ENCODE measurements at places on chromosomes 7 and 10.

DNA sequence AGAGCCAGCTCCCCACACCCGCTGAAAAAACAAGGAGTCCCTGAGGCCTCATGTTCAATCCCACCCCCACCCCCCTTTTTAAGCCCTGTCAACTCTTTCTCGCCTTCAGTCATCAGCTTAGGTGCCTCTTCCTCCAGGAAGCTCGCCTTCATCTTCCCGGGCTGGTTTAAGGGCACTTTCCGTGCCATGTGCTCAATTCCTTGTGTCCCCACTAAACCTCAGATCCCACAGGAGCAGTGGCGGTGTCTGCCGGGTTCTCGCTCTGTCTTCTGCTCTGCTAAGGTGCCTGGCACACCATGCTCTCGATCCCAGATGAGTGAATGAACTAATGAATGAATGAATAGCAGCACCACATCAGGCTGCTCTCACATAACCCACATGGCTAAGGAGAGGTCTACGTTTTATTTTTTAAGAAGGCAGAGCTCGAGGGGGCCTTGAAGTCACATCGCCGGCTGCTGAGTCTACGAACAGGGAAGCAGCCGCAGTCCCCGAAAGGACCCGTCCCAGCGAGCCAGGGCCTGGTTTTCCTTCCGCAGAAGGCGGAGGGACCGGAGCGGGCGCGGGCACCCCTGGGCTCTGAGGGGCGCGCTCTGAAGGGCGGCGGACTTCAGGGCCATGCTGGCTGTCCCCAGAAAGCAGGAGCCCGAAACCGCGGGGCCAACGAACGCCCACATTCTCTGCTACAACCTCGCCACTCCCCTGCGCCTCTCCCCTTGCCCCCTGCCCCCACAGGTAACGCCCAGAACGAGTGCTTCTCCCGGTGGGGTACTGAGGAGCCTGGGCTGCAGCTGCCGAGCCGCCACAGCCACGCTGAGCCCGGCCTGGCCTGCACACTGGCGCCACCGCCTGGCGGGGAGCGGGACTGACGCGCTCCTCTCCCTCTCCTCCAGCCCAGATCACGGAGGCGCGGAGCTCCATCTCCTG lies 73.4 kb upstream of the KCNMA1 start:
- DNase-seq = peak; percentile 29

- no peak for DNase-seq
These were observed 53.5 kb downstream of the JMJD1C start for GRCh38 chr10:63412304-63412703.

DNA sequence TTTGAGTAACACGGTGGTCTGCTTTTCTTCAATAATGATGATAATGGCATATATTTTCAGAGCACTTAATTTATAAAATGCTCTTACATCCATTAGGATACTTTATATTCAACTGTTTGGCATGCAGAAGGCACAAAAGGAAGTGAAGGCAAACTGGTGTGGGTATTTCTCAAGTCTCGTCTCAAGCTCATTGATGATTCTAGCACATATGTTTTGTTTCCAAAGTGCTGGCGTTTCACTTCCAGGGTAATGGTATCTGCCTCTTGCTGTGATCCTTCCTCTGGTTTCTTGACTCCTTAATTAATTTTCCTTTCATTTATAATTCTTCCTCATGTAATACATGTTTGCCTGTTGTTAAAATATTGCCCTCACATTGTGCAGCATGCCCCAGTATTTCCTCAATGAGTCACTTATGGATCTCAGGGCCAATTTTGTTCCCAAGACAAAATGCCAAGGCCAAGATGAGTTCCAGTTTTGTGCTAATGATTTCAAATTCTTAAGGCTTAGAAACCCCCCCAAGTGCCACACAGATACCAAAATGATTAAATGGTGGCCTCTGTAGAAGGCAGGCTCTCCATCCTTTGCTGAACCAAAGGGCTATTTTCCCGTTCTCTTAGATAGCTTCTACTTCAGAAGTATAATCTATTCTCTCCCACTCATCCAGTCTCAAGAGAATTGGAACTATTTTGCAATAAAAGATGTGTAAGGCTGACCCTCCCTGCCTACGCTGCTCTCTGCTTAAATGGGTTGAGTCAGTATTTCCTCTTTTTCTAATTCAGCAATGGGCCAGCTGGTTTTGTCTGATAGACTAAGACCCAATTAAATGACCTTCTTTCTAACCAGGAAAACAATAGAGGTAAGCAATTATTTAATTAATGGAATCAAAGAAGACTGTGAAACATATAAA lies 171.2 kb downstream of the ZNF365 start:
- no peak for DNase-seq

- no peak for DNase-seq
These were observed 251.9 kb upstream of the ZNF32 start for GRCh38 chr10:43900571-43900970.

- DNase-seq = no peak
These were observed 60.8 kb downstream of the XRCC2 start for GRCh38 chr7:152615031-152615741.

GRCh38 chr10:110459600-110459999 lies 38.1 kb upstream of the DUSP5 start:
- no peak for DNase-seq

DNA sequence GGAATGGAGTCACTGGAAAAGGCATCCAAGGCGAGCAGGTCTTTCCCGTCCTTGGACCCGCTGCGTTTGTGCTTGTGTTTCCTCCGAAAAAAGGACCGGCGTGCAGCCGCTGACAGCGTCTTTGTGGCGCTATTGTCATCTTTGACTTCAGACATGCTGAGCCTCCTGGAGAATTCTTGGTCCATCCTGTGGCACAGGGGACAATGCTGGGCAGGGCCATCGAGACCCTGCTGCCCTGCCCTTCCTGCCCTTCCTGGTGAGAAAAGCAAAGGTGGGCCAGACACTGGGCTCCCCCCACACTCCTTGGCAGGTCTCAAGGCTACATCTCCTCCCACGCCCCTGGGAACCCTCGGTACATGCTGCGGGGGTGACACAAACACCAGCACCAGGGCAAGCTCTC lies 120.9 kb downstream of the DLG5 start:
- no peak for DNase-seq

DNA sequence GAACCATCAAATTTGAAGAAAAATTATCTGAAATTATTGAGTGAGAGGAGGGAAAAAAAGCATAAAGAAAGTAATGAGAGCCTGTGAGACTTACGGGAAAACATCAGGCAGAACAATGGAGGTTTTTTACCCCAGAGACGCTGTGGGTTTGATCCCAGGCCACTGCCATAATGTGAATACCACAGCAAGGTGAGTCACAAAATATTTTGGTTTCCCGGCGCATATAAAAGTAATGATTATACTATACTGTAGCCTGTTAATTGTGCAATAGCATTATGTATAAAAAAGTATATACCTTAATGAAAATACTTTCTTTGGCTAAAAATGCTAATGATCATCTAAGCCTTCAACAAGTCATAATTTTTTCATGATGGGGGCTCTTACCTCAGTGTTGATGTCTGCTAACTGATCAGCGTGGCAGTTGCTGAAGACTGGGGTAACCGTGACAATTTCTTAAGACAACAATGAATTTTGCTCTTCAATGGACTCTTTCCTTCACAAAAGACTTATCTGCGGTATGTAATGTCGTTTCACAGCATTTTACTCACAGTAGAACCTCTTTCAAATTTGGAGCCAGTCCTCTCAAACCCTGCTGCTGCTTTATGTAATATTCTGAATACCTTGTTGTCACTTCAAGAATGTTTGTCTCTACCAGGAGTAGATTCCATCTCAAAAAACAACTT lies 97.0 kb upstream of the FAM20C start:
- no peak for DNase-seq

DNA sequence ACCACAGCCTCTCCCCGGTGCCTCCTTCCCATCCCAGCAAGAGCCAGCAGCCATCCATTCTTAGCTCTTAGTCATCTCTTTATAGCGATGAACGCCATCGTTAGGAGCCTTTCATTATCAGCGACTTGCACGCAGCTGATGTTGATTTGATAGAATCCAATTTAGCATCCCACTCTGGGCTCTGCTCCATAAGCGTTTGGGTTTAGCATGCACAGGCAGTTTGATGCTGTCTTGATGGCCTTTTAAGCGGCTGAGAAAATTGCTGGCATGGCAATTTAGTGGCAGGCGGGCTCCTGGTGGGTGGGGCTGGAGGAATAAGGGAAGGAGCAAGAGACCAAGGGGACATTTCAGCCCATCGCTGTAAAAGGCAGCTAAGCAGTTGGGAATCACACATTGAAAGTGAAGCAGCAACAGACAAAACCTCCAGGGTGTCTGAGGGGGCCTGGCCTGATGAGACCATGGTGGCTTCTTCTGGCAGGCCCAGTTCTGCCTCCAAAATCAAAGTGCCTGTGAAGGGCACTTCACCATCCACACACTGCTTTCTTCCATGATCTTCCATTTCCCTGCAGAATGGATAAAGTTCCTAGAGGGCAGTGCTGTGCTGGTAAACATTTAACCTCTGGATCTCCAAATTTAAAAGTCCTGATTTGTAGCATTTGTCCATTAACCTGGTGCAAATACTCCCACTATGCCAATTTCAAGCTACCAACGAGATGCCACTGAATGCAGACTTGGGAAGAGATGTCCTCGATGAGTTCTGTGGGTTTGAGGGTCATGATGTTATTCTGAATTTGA lies 107.8 kb upstream of the PLXNA4 start:
- DNase-seq = no peak

GRCh38 chr10:18140149-18140956 lies at the start of gene CACNB2:
Gene CACNB2, plus strand, starts transcription at chr10:18140424.
- DNase-seq = no peak

DNA sequence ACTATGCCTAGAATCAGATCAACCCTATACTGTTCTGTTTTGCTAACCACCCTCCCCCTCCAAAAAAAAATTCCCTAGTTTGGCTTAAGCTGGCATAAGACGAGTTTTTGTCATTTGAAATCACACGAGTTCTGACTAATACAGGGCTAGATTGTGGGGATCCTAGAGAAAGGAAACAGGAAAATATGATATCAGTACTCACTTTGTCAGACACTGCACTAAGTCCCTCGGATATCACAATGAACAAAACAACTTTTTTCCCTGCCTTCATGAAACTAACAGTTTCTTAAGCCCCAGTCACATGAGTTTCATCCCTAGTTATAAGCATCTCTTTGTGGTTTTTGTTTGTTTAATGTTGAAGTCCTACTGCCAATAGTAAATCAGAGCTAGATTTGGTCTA lies 118.5 kb downstream of the ITGB8 start:
- no peak for DNase-seq

GRCh38 chr7:152674860-152675758 lies 832 bp downstream of the XRCC2 start:
- DNase-seq = no peak

GRCh38 chr7:30859940-30860496 lies 51.6 kb upstream of the AQP1 start:
- no peak for DNase-seq

DNA sequence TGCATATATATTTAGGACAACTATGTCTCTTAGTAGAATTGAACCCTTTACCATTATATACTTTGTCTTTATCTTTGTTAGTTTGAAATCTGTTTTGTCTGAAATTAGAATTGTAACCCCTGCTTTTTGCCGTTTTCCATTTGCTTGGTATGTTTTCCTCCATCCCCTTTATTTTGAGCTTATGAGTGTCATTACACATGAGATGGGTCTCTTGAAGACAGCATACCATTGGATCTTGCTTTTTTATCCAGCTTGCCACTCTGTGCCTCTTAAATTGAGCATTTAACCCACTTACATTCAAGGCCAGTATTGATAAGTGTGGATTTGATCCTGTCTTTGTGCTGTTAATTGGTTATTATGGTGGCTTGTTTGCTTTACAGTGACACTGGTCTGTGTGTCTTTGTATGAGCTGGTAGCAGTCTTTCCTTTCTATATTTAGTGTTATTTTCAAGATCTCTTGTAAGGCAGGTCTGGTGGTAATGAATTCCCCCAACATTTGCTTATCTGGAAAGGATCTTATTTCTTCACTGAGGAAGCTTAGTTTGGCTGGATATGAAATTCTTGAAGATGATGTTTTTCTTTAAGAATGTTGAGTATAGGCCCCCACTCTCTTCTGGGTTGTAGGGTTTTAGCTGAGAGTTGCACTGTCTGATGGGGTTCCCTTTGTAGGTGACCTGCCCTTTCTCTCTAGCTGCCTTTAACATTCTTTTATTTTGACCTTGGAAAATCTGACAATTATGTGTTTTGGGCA lies 149.5 kb downstream of the AHR start:
- no peak for DNase-seq

DNA sequence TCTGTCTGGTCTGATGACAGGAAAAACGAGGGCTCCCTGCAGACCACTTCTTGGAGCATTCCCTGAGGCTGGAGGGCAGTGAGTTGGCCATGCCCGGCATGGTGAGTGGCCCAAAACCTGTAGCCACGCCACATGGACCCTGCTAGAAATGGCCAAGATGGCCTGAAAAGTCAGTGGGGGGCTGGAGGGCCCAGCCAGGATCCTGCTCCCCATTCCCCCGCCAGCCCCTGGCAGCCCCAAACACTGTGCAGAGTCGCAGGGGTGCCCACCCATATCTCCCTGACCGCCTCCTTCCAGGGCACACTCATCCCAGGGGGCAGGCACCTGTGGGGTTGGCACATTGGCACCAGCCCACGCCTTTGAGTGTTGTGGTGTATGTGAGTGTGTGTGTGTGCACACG lies 18.7 kb upstream of the PPP2R2D start:
- DNase-seq = no peak

DNA sequence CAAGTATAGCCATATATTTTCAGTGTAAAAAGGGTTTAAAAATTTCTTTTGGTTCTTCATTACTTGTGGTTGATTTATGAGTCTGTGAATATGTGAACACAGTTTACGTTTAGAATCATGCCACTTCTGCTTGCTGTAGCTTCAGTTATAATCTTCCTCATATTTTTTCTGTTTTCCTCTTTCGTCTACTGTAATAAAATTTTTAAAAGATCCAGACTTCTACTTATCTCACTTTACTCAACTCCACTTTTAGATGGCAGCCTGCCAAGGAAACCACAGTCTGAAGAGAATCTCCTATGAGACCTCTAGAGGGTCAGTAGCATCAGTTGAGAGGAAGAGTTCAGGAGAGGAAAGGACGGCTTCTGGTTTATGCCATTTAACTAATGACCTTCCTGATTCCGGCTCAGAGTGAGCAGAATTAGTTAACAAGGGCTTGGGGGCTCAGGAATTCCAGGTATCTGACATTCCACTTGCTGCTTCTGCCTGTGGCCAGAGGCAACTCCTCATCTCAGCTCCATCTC lies 21.4 kb downstream of the CREB5 start:
- no peak for DNase-seq

Measured in stimulated activated CD4-positive, alpha-beta T cell treated with anti-CD3 and anti-CD28 coated beads, Interleukin-1b, Interleukin-23, amount 100 ng/mL, for 1 hour (primary cell).